ENCODE measurements at places on chromosomes 6 and 20.

GRCh38 chr6:111774346-111774703 lies 98.9 kb downstream of the FYN start:
- no peak for DNase-seq

- no peak for DNase-seq
Measured at GRCh38 chr6:80771941-80772340, 665.5 kb downstream of the BCKDHB start.

DNA sequence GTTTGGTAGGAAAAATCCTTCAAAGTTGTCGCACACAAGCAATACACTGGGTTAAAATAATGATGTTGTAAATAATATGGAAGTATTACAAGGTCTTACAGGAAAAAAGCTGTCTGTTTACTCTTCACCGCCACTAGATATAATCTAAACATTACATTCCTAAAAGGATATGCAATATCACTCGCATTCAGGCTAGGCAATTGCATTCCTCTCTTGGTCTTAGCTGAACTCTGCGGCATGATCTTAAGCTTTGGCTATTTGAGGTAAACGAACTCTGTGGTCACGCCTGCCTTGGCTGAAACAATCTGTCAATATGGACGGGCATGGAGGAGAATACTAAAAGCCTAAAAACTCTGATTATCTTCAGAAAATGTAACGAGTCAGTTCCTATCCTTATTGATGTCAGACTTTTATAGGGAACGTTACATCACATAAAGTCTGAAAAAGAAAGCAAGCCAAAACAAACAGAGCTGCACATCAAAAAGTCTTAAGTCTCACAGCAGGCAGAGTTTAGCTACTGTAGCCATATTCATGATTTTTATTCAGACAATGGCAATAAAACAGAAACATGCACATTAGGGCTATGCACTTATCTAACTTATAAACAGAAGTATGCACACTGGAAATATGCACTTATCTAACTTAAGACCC lies 30.8 kb upstream of the FILIP1 start:
- DNase-seq: no peak

DNA sequence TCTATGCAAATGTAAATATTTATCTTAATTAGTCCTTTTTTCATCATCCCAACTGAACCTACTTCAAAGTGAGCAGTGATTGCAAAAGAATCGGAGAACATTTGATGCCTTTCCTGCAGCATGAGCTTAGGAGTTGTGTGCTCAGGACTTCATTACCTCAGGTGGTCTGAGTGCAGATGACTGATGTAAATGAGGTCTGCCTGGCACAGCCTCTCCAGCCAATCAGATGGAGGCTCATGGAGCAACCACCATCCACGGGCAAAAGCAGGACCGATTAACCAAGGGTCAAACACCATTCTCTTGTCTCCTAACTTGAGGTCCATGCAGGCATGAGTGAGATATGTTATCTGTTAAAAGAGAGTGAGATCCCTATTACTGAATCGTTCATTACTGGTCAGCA lies 165.7 kb upstream of the CARMIL1 start:
- DNase-seq: no peak

GRCh38 chr6:169189686-169190085 lies 64.0 kb downstream of the THBS2 start:
- DNase-seq: no peak

- no peak for DNase-seq
Measured at GRCh38 chr6:15324427-15324985, 78.6 kb downstream of the JARID2 start.

DNA sequence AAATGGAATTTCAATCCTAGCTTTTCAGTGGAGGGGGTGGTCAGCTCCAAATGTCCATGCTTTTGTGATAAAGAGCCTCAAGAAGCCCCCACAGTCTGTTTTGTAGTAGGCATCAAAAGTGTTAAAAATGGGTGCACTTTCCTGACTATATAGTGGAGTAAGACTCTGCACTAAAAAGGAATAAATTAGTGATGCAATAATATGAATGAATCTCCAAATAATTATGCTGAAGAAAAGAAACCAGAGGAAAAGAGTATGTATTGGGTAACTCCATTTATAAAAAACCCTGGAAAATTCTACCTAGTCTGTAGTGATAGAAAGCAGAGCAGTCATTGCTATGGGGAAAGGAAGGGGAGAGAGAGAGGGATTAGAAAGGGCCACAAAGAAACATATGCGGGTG lies 310.4 kb upstream of the SUPT3H start:
- DNase-seq: no peak

- no peak for DNase-seq
Measured at GRCh38 chr6:77463861-77464494, 687 bp upstream of the HTR1B start.

DNA sequence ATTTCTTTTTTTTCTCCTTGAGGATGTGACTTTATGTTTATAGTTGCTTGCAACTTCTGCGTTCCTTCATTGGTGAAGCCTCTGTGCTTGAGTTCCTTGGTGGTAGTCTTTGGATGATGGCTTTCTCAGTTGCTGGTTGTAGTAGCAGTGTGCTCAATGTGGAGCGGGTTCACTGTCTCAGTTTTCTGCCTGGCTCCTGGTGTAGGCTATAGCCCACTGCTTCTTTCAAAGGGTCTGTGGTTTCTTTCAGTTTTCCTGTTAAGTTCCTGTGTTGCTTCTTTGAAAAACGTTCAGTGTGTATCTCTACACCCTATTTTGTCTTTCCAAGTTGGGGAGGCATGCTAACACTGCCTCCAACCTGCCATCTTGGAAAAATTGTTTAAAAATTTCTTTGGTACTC lies 33.9 kb upstream of the ZBTB24 start:
- DNase-seq: no peak

DNA sequence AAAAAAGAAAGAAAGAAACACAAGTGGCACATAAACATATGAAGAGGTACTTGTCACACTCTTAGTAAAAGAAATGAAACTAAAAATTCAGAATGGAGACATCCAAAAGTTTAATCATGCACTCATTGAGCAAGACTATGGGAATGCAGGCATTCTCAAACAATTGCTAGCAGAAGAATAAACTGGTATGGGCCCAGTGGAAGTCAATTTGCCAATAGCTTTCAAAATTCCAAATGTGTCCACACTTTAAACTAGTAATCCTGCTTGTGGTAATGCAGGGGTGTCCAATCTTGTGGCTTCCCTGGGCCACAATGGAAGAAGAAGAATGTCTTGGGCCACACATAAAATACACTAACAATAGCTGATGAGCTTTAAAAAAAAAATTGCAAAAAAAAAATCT lies 97.4 kb downstream of the EPB41L2 start:
- no peak for DNase-seq

DNA sequence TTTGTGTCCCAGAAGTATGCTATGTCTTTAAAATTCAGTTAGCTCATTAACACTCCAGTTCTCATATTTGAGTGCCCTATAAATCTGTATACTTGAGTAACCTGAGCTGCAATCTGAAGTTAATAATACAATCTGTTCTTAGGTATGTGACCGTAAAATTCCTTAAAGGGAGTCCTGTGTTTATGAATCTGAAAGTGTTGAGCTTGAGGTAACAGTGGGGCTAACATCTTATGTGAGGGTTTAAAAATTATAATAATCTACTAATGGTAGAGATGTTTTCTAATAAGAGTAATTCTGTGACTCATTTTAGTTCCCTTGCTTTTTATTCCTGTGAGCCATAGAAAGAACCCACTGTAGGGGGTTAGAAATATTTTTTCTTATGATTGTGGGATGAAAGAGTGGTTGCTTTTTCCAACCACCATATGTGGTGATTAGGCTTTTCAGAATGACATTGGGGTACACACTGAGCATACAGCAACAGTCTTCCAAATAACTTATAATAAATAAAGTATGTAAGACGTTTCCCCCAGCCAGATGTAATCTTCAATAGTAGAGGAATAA lies 121.2 kb downstream of the BCKDHB start:
- no peak for DNase-seq

DNA sequence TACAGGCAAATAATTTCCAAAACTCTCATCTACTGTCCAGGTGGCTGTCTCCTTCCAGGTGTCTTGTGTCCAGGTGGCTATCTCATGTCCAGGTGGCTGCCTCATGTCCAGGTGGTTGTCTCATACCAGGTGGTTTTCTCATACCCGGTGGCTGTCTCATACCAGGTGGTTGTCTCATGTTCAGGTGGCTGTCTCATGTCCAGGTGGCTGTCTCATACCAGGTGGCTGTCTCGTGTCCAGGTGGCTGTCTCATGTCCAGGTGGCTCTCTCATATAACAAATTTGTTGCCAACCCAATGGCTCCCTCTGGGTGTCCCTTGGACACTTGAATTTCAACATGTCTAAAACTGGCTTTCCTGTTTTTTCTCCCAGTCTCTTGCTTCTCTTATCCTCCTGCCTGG lies 14.3 kb upstream of the SLC22A3 start:
- DNase-seq: no peak

DNA sequence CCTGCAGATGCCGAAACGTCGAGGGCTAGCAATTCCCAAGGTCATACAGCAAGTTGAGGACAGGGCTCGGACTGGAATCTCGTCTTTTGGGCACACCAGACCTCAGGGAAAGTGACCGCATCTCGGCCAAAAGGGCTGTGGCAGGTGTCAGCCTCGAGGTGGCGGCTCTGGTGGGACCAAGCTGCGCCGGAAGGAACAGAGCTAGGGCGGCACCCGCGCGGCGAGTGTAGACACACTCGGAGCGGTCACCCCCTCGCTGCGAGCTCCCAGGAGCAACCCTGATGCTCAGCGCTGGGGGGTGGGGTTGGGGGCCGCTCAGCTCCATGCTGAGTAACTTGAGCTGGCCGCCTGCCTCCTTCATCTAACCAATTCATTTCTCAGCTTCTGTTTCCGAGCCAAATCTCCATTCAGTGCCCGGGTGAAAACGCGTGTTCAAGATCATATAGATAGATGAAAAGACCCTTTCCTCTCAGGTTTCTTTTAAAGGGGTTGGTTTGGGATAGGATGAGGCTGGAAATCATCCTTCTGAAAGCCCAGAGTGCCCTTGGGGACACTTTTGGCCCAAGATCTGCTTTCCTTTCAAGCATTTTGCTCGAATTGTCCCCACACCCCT lies 2.2 kb upstream of the TUBB2B start:
- DNase-seq: no peak
